GM23248 (cell line): ENCODE measurements at places on chromosomes 4 and X. TPM values are rescaled to one million over a fixed set of nuclear protein-coding genes. Genes with fewer than 3 reads are reported as not detected.

The CT45A3 gene
- not detected in 2 replicates for total RNA-seq

The ZNF630 gene
- total RNA-seq: 0.22 and 0.25 TPM in 2 replicates

The LRIT3 gene
- 0.11 TPM in 1 of 2 replicates, not detected in the other for total RNA-seq

The PCGF3 gene
- 26.0 and 36.9 TPM in 2 replicates for total RNA-seq

The NWD2 gene
- total RNA-seq: not detected in 2 replicates

The GC gene
- total RNA-seq: not detected in 2 replicates

The NMU gene
- total RNA-seq: not detected in 2 replicates

The THAP9 gene
- total RNA-seq: 1.6 and 3.9 TPM in 2 replicates

The TLR10 gene
- not detected in 2 replicates for total RNA-seq

The SULT1E1 gene
- not detected in 2 replicates for total RNA-seq

The PPBP gene
- not detected in 2 replicates for total RNA-seq

The GNRHR gene
- total RNA-seq: not detected in 2 replicates

The GAGE12F gene
- not detected in 2 replicates for total RNA-seq

The GAGE12E gene
- total RNA-seq: not detected in 2 replicates
